ENCODE measurements at places on chromosomes 13 and 19.

DNA sequence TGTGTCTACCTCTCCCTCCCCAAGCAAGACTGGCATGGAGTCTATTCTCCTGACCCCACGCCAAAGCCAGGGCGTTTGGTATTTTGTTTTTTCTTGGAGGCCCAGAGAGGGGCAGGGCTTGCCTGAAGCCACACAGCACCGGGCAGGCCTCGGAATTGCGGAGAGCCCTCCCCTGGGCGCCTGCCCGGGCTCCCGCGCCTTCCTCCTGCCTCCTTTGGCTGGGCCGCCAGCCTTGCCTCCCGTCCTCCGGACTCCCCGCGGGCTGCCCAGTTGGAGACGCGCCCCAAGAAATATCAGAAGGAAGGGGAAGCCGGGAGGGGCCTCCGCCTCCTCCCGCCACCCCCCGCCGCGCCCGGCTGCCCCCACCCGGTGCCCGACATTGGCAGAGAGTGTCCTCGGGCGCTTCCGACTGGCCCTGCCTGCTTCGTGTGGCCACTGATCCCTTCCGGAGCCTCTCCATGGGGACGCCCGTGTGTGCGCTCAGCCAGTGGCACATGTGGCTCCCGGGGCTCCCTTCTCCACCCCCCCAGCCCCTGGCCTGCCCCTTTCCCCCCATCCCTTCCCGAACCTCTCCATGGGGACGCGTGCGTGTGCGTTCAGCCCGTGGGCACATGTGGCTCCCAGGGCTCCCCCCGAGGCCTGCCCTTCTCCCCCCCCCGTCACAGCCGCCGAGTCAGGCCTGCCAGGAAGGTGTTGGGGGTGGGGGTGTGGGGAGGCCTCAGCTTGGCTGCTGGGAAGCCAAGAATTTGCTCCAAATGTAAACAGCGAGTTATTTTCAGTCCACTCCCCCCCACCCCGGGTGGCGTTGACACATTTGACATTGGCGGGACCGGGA is 37.3 kb downstream of the NFIC start:
- DNase-seq = no peak

- DNase-seq = no peak
Observed at GRCh38 chr13:48510698-48511097, 22.2 kb downstream of the RCBTB2 start.

DNA sequence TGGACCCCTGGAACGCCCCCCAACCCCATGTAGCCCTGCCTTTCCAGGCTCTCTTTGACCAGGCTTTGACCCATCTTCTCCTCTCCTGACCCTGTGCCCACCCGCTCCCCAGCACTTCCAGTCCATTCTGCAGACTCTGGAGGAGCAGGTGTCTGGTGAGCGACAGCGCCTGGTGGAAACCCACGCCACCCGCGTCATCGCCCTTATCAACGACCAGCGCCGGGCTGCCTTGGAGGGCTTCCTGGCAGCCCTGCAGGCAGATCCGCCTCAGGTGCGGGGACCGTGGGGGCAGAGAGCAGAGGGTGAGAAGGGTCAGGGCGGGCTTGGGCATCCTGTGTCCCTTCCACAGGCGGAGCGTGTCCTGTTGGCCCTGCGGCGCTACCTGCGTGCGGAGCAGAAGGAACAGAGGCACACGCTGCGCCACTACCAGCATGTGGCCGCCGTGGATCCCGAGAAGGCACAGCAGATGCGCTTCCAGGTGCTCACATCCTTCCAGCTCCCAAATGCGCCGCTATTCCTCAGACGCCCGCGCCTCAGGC is 6.1 kb downstream of the APLP1 start:
- DNase-seq = no peak

GRCh38 chr19:12785431-12786031 is 5.8 kb upstream of the JUNB start:
- no peak for DNase-seq

DNA sequence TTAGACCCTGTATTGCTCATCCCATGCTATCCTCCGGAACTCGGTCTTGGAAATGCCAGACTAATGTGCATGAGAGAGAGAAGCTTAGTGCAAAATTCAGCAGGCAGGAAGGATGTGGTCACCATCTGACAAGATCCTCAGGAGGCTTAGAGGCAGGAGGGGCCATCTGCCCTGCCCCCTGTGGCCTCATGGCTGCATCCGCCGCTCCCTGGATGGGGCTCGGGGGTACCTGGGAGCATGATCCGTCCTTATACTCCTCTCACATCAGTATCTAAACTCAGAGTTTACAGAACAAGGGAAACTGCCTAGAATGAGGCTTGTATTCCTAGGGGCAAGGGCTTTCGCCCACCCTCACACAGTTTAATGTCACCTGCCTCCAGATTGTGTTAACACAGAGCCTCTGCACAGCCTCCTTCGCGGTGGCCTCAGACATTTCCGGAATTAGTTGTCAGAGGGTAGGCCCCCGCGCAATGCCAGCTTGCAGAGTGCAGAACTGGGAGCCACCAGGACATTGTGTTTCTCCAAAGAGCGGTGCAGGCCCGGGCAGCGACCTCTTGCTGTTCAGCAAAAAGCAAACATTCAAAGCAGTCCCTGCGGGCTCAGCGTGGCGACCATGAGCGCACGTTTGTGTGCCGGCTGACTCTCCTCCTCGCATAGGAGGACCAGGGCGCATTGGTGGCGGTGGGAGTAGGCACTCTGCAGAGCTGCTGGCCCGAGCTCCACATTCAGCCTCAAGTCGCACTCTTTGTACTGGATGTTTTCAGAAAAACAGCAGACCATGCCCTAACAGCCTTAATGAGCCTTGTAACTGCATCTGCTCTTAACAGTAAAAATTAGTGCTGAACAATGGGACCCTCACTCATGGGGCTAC is 39.1 kb downstream of the GPR12 start:
- peak; percentile 54 for DNase-seq

DNA sequence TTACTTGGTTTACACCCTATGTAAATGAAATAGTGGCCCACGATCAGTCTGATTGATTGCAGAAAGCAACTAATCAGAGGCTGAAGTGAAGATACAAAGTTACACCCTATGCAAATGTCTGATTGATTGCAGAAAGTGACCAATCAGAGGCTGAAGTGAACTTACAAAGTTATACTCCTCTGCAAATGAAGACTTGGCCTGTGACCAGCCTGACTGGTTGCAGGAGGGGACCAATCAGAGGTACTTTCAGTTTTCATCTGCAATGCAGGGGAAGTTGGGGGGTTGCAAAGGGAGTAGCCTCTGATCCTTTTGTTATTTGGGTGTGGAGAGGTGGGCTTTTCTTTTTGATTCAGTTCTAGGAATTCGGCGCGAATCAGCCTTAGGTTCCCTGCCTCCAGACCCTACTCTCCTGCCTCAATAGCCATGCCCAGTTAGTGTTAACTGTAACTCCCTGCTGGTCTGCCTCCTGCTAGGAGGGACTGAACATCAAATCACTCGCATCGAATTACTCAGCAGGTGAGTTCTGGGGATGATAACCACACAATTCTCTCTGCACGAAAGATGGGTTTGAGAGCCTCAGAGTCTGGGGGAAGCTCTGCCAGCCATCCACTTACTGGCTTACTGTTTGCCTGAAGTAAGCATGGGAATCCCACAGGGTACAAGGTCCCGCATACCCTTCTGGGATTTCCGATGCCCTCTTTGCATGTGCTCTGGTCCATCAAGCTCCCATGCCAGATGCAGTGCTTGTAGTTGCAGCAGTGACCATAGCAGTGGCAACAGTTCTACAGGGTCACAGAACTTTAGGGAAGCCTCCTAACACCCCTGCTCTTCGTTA is 7.5 kb downstream of the ARL11 start:
- DNase-seq = peak; percentile 30

DNA sequence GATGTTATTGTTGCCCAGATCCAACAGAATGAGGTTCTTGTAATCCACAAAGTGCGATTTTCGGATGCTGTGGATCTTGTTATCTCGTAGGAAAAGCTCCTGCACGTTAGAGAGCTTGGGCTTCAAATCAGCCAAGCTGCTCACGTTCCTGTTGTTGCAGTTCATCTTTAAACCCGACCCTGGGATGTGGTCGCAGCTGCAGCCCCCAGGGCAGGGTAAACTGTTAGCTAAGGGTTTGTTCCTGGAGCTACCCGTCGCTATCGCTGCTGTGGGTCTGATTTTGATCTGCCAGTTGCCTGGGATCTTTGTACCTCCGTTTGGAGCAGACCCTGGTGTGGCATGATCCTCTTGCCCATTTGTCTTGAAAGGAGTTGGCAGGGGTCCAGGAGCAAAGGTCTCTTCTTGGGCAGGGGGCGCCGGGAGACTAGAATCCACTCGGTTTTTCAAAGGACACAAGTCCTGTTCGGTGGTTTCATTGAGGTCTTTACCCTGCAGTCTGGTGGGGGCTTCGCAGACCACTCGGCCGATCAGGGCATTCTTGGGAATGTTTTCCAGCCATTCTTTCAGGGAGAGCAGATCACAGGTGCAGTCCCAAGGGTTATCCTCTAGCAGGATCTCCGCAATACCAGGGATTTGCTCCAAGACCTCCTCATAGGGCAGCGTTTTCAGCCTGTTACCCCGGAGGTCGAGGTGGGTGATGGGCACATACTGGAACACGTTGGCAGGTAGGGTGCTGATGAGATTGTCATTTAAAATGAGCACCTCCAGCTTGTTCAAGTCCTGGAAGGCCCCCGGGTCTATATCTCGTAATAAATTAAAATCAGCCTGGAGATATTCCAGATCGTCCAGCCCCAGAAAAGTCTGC is 1.8 kb downstream of the SLITRK1 start:
- DNase-seq = no peak

GRCh38 chr19:4952945-4953344 is 16.0 kb upstream of the KDM4B start:
- no peak for DNase-seq

DNA sequence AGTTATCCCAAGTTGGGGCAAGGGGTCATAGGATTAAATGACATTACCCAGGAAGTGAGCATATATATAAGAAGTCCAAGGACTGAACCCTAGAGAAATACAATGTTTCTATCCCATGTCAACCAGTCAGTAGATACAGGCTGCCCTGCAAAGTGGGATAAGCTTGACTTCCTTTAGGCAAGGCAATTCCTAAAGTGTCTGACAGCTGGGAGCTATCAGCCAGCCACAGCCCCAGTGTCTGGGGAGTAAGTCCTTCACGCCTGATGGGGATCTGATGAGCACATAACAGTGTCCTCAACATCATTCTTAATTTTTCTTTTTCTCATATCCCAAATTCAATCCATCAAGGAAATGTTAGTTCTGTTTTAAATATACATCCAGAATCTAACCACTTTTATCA is 54.1 kb downstream of the DNAJC15 start:
- DNase-seq = no peak

- no peak for DNase-seq
Observed at GRCh38 chr13:41919031-41919740, 41.7 kb downstream of the VWA8 start.

DNA sequence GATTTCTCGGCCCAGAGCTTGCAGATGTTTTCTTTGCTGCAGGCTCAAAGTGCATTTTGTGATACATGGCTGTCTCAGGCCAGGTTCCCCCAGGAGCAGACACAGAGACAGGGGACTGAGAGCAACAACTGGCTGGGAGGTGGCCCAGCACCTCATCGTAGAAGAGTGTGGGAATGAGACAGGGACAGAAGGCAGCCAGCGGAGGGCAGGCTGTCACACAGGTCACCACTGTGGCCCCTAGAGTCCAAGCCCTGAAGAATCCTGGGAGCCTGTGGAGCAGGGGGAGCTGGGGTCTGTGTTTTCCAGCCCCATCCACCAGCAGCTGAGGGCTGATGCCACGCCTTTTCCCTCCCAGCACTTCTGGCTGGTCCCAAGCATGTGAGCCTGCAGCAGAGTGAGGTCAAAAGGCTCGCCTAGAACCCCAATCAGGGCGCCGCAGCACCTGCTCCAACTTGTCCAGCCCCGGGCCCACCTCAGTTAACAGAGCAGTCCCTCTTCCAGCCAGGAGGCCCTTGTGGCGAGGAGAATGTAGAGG is 723.8 kb downstream of the UQCRFS1 start:
- no peak for DNase-seq

DNA sequence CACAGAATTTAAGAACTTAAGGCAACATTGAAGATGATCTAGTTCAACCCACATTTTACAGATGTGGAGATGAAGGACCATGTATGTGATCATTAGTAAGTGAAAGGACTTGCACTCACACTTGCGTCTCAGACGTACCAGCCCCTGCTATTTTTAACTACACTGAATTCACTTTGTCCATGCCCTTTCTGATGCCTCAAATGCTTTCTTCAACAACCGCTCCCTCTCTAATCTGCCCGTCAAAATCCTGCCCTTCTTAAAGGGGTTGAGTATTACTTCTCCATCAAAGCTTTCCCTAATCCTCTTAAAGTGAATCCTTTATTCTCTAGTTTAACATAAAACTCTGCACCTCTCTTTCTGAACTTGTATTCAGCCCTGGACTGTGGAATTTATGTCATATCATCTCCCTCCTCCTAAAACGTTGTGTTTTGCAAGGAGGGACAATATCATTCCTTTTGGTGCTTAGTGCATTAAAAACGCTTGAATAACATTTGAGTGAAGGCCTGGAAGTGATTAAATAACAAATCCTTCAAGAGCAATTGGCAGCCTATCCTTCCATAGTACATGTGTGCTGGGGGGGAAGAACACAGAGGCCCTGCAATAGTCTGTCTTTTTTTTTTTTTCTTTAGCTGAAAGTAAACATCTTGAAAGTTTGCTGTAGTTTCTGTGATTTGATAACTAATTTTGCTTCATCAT is 493.3 kb downstream of the LMO7 start:
- no peak for DNase-seq

DNA sequence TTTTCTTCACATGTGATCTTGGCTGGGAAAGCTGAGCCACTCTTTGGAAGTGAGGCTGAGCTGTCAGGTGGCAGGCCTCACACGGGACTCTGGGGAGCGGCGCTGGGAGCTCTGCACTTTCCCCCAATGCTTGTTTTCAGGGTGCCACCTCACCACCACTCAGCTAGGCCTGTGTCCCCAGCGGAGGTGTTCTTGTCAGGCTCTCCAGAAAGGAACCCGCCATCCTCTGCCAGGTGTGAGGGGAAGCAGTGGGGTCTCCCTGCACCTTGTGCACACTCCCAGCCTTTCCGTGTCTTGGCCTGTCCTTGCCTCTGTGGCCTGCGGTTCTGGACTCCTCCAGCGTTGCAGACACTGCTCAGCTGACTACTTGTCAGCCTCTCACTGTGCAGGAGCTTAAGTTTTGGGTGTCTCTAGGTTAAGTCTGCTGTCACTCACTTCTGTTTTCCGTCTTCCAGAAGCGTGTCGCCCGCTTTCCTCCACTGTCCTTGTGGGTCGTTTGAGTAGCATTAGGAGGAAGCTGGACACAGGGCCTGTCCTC is 51.9 kb downstream of the GGACT start:
- no peak for DNase-seq

- no peak for DNase-seq
Observed at GRCh38 chr13:101452519-101453485, at the start of gene ITGBL1. ITGBL1 (plus strand) TSS chr13:101452675; CDS start chr13:101452834, 159 bp downstream.

All from activated CD4-positive, alpha-beta T cell treated with anti-CD3 and anti-CD28 coated beads, Interleukin-2, amount 50 U/mL, for 16 hours (primary cell).